ENCODE measurements at places on chromosomes 4 and X.

- DNase-seq: no peak
Measured at GRCh38 chrX:97308171-97308570, 424.5 kb downstream of the RPA4 start.

GRCh38 chr4:15692602-15693001 is 10.3 kb upstream of the BST1 start:
- no peak for DNase-seq

GRCh38 chrX:64885850-64886249 is 90.4 kb downstream of the ZC4H2 start:
- DNase-seq: no peak

DNA sequence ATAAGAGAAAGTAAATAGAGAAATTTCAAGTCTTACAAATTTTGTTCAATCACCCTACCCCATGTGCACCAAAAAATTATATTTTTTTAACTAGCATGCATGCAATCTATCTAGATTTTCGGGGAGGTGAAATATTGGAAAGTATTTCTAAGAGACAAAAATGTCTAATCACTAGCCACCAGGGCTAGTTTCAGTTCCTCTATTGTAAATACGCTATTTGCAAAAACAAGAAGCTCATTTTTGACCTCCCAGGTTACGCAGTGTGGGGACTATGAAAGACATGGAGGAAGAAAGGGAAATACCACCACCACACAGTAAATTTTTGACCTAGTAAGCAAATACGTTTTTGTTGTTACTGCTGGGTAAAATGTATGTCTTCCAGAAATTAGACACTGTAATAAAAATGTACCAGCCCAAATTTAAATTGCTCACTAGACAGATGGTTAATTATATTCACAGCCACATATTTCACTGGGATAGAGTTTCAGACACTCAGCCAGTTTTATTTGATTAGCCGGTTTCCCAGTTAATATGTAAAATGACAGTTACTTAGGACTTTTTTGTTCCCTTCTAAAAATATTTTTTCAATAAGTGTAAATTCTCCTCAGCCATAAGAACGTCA is 2.2 kb downstream of the NEXMIF start:
- no peak for DNase-seq

DNA sequence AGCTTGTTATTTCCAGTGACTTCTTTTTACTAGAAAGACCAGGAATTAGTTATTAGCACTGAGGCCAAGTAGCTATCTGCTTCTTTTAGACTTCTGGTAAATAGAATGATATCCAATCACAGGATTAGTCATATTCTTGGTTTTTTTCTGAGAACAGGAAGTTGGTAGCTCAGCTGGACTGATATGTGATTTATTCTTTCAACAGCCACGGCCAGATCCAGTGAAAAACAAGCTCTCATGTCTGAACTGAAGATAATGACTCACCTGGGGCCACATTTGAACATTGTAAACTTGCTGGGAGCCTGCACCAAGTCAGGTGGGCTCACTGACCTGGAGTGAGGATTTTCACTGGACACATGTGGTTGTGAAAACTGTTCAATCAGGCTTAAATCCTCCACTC is 48.6 kb downstream of the PDGFRA start:
- DNase-seq: no peak

DNA sequence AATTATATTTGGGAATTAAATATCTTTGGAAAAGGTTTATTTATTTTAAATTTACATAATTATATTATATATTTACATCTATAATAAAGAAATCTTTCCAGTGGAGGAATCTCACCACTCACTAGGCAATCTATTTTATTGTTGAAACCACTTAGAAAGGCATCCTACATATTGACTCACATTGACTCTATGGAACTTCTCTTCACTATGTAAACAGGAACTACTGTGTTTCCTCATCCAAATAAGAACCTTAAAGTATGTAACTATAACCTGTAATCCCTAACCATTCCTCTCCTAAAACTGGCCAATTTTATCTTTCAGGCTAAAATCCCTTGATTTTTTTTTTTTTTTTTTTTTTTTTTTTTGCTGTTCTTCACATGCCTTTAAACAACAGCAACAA is 268.7 kb downstream of the MAPK10 start:
- no peak for DNase-seq

- DNase-seq: no peak
Measured at GRCh38 chr4:173626277-173626676, 96.2 kb upstream of the HAND2 start.

GRCh38 chr4:188171551-188171950 is 32.3 kb downstream of the TRIML1 start:
- no peak for DNase-seq

DNA sequence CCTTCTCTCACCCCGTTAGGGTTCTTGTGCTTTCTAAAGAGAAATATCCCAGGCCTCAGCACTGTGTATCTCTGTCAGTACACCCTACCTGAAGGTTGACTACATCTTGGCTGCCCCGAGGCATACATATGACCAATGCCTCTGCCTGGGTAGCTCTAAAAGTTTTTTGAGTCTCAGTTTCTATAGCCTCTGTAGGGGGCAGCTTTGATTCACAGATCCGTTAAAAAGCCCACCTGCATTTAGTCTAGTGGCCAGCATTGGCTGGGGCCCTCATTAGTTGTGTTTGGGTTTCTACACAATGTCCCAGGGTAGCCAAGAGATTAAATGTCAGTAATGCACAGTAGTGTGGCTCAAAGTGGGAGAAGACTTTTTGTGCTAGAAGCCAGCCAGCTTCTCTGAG is 151.1 kb downstream of the CFAP299 start:
- no peak for DNase-seq

DNA sequence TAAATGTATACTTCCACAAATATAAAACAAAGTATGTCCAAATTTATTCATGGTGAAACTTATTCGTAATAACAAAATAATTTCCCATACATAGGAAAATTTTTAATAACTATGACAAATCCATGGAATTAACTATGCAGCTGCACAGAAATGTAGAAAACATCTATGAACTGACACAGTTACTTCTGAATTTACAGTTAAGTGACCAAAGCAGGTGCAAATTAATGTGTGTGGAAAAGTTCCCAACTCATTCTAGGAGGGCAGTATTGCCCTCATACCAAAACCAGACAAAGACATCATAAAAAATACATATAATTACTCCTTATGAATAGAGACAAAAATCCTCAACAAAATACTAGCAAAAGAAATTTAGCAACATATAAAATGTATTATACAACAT is 12.5 kb downstream of the LDOC1 start:
- no peak for DNase-seq

- DNase-seq: no peak
Measured at GRCh38 chrX:68398291-68398690, 35.0 kb downstream of the OPHN1 start.

- DNase-seq: no peak
Measured at GRCh38 chr4:142281999-142282398, 564.1 kb downstream of the INPP4B start.

- DNase-seq: no peak
Measured at GRCh38 chrX:117808426-117808825, 308.2 kb downstream of the KLHL13 start.

- DNase-seq: no peak
Measured at GRCh38 chrX:154444755-154445246, 860 bp downstream of the FAM50A start.

DNA sequence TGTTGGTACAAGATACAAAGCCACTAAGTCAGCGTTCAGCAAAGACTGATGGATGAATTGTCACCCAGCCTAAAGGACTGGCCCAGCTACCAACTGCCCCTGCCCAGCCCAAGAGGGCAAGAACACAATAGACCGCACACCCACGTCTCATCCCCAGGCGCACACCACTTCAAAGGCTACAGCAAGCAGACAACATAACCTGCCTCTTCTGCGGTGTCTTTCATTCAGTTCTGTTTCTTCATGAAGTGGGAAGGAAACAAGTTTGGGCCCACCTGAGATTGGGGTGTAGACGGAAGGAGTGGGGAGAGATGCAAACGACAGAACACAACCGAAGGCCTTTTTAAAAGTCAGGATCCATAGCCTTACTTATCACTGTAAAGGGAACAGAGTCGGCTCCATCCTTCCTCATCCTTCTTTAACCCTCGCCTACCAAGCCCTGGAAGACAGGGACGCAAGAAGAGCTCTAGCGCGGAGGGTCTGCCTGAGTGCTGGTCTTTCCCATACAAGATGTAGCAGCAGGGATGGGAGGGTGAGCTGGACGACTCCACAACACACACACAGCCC is 691 bp downstream of the SCARB2 start:
- DNase-seq: no peak

DNA sequence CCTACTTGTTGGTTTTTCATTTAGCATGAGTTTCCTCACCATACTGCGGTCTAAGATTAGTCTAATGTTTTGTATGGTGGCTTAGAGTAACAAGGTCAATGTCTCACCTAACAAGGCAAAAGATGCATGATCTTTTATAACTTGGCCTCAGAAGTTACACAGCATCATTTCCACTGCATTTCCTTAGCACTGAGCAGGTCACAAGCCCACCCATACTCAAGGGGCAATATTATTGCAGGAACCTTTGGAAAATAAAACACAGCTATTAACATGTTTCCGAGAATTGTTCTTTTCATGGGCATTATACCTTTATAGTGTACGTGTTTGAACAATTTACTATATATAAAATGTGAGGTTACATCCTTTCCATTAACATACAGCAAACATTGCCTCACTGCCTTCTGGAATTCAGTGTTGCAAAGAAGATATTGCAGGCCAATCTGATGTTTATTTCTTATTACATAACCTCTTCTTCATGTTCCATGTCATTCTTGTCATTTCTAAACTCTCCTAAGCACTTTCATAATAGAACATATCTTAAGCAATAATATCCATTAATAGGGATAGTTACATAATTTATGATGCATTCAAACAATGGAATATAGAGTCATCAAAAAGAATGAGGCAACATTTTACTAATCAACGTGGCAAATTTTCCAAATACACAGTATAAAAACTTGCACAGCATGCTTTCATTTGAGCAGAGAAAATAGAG is 153.8 kb downstream of the AREG start:
- no peak for DNase-seq

- DNase-seq: no peak
Measured at GRCh38 chrX:6203462-6204215, 25.0 kb downstream of the NLGN4X start.

- no peak for DNase-seq
Measured at GRCh38 chr4:96912716-96913115, 1072.8 kb downstream of the PDHA2 start.

- DNase-seq: no peak
Measured at GRCh38 chr4:155197757-155198156, 10.7 kb upstream of the NPY2R start.

DNA sequence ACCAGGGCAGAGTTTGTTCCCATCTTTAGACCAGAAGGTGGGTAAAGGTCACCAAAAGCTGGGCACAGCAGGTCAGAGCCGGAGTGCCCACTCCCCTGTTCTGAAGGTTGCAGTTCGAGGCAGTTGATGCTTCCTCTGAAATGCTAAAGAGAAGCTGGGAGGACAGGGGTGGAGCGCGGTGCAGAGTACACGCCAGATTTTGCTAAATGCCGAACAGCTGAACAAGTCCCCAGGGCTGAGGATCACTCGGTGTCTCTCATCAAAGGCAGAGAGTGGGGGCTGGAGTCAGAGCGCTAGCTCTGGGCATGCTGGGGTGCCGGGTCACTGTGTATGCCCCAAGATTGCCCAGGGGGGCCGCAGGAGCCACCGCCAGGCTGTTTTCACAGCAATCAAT is 197.0 kb downstream of the BCOR start:
- no peak for DNase-seq

- no peak for DNase-seq
Measured at GRCh38 chrX:63652086-63652765, 132.8 kb downstream of the ARHGEF9 start.

- no peak for DNase-seq
Measured at GRCh38 chr4:3186609-3187008, 62.4 kb upstream of the MSANTD1 start.

GRCh38 chr4:87108142-87108546 is 112.3 kb downstream of the KLHL8 start:
- no peak for DNase-seq

DNA sequence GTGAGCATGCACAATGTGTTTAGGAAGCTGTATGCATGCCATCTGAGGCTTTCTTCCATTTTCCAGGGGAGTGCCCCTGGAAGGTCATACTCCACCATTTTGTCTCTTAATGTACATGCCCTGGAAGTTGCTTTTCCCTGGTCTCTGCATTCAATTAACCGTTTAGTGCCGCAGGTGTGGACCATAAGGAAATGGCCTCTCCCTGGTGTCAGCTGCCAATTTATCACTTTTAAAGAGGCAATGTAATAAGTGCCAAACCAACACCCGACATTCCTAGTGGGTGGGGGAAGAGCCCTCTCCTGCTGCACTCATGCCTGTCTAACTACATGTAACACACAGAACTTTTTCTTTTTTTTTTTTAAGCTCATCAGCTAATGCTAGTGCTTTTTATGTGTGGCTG is 7.1 kb upstream of the BST1 start:
- no peak for DNase-seq

- DNase-seq: no peak
Measured at GRCh38 chr4:186644737-186645261, 78.9 kb downstream of the FAT1 start.

GRCh38 chr4:119028296-119028695 is 107.3 kb upstream of the MYOZ2 start:
- DNase-seq: no peak

DNA sequence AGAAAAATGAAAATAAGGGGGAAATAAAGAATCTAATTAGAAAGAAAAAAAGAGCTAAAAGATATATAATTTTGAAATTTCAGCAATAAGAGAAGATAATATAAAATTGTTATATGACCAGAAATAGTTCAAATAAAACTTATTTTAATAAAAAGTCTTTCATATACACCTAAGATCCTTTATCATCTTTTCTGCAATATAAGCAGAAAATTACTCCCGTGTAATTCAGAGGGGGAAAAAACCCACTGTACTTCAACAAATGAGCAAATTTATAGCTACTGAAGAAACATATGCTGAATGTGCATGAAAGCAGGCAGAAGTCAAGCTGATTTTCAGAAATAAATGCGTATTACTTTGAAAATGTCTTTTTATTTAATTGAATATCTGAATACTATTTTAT is 771.3 kb downstream of the FAT4 start:
- DNase-seq: no peak

- DNase-seq: no peak
Measured at GRCh38 chrX:67601771-67602170, 58.0 kb downstream of the AR start.

DNA sequence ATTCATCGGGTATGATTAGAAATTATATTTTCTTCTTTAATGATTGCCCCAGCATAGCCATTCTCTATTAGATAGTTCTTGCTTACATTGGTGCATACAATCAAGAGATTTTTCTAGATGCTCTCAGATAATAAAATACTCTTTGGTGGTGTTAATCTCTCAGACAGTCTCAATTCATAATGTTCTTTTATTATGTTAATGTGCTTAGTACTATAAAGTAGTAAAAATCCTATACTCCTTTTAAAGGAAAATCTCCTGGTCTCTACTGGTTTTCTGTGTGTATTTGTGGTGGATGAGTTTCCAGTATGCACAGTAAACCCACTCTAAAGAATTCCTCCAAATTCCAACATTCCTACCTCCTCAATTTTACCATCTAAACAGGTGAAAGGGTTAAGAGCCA is 203.5 kb downstream of the FAT4 start:
- no peak for DNase-seq

- DNase-seq: no peak
Measured at GRCh38 chr4:97013711-97014110, 1129.6 kb downstream of the STPG2 start.
